ENCODE measurements at places on chromosomes 3 and 15.

- no peak for DNase-seq
Observed at GRCh38 chr3:29644956-29645636, 364.2 kb downstream of the RBMS3 start.

GRCh38 chr3:12302564-12302963 lies 13.7 kb downstream of the PPARG start:
- no peak for DNase-seq

DNA sequence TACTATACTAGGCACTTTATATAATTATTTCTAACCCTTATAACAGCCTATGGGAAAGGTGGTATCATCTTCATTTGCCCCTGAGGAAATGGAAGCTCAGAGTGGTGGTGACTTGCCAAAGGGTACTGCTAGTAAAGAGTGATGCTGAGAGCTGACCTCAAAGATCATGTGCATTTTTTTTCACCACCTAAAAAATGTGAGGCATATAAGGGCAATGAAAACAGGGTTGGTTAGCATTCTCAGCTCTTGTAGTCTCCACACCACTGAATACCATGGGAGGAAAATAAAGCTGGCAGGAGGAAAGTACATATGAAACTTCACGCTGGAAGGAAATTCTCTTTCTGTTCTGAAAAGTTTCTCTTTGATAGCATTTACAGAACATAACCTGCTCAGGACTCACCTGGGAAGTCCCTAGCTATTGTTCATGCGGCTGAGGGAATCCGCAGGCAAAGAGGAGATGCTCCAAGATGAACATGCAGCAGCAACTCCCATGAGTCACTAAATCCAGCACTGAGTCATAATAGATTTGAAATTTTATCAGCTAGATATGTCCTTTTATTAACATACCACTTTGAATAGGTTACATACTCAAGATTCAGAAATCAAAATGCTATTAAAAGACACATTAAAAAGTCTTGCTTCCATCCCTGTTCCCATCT lies 17.3 kb downstream of the FAIM start:
- DNase-seq: no peak

DNA sequence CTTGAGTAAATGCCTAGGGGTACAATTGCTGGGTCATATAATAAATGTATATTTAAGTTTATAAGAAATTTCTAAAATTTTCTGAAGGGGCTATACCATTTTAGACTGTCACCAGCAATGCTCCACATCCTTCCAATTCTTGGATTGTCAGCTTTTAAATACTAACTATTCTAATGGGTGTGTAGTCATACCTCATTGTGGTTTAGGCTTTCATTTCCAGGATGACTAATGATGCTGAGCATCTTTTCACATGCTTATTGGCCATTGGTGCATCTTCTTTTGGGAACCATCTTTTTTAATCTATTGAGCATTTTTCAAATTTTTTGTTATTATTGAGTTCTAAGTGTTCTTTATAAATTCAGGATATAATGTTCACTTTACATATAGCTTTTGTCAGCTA lies 52.5 kb upstream of the CORO2B start:
- no peak for DNase-seq

GRCh38 chr15:91146728-91147127 lies 46.7 kb downstream of the SV2B start:
- no peak for DNase-seq

- DNase-seq: no peak
Observed at GRCh38 chr15:88841236-88841635, 38.0 kb downstream of the ACAN start.

- DNase-seq: no peak
Observed at GRCh38 chr15:85171736-85172135, 190.1 kb downstream of the PDE8A start.

GRCh38 chr3:124360155-124360554 lies 368.2 kb upstream of the ROPN1 start:
- DNase-seq: no peak

- no peak for DNase-seq
Observed at GRCh38 chr3:66363148-66363547, 137.7 kb downstream of the LRIG1 start.

- no peak for DNase-seq
Observed at GRCh38 chr3:53139906-53140846, 9.9 kb upstream of the RFT1 start.

DNA sequence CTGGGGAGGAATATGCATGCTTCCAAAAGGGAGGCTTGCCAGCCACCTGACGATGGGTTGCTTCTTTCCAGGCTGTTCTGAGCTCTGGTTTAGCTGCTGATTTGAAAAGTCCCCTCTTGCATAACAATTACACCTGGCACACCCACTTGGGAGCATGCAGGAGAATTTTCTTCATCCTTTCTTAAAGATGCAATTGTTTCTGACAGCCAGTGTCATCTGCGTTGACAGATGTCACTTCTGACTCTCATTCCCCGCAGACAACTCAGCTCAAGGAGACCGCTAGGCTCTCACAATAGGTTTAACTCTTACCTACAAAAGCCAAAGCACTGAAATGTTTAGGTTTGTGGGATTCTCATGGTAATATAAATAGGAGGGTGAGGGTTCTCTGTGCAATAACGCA lies 185.6 kb upstream of the SYNPR start:
- no peak for DNase-seq
